ENCODE measurements at places on chromosomes 4 and X. TPM values are rescaled to one million over a fixed set of nuclear protein-coding genes. Genes with fewer than 3 reads are reported as not detected.

DNAAF6 gene
- not detected for total RNA-seq

TRIML1 gene
- total RNA-seq = under 0.01 TPM

SLC26A1 gene
- total RNA-seq = 0.13 TPM

ANKRD50 gene
- 58.8 TPM for total RNA-seq

CYBB gene
- total RNA-seq = not detected

ADGRL3 gene
- total RNA-seq = 0.13 TPM

CDX4 gene
- not detected for total RNA-seq

ASB12 gene
- total RNA-seq = not detected

SH2D1A gene
- total RNA-seq = not detected

DGKK gene
- not detected for total RNA-seq

TEX13B gene
- total RNA-seq = not detected

NKX6-1 gene
- total RNA-seq = not detected

MEPE gene
- not detected for total RNA-seq

P2RY10 gene
- not detected for total RNA-seq

DUSP21 gene
- total RNA-seq = not detected

PTPN13 gene
- under 0.01 TPM for total RNA-seq

PPP4R3C gene
- total RNA-seq = not detected
